Kidney epithelial cell (primary cell): ENCODE measurements at places on chromosomes 13 and 19.

DNA sequence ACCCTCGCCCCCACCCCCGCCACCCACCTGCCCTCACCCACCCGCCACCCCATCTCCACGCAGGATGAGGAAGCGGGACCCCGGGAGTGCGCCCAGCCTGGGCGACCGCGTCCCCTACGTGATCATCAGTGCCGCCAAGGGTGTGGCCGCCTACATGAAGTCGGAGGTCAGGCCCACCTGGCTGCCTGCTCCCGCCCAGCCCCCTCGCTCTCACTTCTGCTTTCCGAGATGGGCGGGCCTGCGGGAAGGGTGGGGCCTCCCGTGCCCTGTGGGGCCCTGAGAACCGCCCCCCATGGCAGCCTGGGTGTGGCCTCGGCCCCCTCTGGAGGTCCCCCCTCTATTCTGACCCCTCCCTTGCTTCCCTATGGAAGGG is 3.1 kb upstream of the SPIB start:
- no peak for DNase-seq

DNA sequence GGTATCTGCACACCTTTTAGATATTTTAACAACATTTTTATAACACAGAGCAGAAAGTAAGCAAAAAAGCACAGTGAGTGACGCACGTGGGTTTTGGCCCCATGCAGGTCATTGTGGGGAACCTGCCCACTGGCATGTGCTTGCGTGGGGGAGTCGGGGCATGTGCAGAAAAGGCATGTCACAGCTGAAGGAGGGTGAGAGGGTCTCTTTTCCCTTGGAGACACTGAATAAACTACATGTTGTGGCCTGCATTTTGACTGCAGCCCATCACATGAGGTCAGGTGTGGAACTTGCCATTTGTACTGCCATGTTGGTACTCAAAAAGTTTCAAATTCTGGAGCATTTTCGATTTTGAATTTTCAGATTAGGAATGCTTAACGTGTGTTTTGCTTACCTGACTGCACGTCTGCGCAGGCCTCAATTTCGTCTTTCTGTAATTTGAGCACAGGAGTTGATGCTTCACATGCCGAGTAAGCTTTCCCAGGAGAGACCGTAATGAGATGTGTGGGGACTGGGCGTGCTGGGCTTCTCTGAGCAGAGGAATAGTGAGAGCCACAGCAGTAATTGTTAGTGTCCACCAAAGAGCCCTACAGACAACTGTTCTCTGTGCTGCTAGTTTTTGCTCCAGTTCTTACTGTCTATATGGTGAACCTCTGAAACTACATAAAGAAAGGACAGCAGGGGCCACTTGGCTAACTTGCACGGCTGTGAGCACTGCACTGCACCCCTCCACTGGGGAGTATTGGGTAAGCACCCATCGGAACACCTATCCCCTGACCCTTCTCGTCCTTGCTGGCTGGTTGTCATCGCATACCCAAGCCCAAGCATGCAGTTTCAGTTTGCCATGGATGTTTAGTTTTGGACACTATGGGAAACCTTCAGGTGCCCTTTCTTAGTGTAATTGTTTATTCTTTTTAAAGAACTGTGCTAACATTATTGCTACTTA is 72.9 kb upstream of the GPR183 start:
- DNase-seq = no peak

GRCh38 chr13:26679411-26680122 is 81.0 kb downstream of the GPR12 start:
- DNase-seq = peak; percentile 58

DNA sequence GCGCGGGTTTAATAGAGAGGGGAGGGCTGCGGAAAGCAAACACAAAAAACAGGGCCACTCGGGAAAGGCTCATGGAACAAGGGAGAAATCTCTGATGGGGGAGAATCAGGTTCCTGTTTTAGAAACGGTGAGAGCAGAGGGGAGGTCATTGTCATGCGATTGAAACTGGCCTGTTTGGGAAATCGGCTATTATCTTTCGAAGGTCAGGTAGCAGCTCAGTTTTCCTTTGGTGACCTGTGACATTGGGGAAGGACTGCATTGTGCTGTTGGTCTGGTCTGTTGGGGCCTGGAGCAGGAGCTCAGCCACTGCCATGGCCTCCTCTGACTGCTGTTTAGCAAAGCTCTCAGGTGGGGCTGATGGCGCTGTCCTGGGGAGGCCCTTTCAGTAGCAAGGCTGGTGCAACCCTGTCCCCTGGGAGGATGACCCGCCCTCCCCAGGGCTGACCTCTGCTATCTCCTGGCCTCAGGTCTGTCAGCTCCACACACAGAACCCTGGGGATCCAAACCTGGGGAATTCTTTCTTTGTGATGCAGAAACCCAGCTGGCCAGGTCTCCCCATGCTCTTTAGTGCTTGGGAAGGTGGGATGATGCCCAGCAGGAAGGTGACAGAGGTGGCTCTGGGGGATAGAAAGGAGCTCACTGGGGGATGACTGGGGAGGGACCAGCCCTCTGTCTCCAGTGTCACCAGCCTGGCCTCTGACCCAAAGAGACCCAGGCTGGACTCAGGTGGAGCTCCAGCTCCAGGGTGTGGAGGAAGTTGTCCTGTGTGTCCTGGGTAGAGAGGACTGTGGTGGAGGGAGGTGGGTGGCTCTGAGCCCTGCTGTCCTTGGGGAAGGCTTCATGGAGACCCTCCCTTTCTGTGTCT is 21.2 kb upstream of the CD177 start:
- DNase-seq = no peak

- DNase-seq = no peak
These were observed 2.2 kb upstream of the TNFSF9 start for GRCh38 chr19:6528544-6529121.

GRCh38 chr13:47862841-47863240 is 138.2 kb downstream of the SUCLA2 start:
- no peak for DNase-seq

- DNase-seq = no peak
These were observed 1.7 kb upstream of the RPS5 start for GRCh38 chr19:58385313-58385890.

DNA sequence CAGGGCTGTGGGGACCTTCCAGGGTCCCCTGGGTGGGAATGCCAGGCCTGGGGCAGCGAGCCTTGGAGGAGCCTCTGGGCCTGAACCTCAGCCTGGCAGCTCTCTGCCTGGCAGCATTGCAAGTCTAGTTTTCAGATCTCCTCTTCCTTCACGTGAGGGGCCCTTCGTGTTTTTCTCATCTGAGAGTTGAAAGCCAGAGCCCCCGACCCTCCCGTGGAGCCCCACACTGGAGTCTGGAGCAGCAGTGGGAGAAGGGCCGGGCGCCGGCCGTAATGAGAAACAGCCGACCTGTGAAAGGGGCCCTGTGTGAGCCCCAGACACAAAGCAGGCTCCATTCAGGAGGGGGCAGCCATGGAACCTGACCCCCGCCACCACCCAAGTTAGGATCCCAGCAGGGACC is 19.3 kb downstream of the TMED1 start:
- no peak for DNase-seq

DNA sequence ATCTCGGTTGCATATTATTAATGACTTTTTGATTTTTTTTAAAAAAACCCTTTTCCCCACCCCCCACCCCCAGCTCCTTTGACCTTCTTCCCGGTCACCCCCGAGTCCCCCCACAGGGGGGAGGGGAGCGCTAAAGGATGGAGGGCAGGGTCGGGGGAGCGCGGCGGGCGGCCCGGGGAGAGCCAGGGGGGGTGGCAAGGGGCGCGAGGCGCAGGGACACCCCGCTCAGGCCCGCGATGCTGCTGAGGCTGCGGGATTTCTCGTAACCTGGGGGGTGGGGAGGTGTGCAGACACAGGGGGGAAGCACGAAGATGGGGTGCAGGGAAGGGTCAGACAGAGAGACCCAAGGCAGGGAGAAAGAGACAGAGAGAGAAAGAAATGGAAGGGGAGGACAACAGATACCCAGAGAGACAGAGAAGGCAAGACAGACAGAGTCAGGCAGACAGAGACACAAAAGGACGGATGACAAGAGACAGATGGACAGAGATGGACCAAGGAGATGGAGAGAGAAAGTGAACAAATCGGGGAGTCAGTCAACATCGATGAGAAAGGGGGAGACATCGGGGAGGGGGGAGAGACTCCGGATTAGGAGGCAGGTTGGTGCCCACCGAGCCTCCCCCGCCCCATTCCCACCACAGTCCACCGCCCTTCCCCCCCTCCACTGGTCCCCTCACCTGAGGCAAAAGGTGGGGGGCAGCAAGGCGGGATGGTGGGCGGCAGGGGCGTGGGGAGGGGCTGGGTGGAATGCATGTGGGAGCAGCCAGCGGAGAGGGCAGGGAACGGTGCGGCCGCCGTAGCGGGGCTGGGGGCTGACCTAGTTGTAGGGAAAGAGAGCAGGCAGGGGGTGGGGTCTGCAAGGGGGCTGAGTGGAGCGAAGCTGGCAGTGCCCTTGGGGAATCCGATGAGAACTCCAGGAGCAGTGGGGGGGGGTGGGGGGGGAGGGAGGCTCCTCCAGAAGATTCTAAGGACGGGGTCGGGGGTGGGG is 14.2 kb downstream of the KCNC3 start:
- DNase-seq = no peak

DNA sequence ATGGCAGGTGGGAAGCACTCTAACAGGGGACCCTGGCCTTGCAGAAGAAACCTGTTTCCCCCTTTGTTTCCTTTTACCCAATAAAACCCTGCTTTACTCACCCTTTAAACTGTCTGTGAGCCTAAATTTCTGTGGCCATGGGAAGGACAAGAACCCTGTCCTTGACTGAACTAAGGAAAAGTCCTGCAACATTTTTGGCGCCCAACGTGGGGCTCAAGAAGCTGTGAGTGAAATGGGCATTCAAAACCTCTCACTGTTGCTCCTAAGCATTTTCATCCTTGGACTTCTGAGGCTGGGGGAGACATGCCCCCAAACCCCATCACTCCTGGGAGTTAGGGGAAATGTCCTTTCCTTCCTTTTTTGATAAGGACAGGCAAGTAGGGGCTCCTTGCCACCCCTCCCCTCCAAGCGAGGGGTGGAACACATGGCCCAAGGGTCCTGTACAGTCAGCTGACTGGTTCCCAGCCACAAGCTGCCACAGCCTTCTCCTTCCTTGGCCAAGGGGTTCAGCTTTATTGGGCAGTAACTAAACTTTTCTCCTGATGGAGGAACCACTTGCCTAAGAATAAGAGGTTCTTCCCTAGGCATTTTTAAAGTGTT is 381.6 kb downstream of the KLF5 start:
- no peak for DNase-seq

GRCh38 chr13:30802501-30802900 is 67.2 kb downstream of the ALOX5AP start:
- no peak for DNase-seq
